ENCODE measurements at places on chromosomes 16 and 17.

DNA sequence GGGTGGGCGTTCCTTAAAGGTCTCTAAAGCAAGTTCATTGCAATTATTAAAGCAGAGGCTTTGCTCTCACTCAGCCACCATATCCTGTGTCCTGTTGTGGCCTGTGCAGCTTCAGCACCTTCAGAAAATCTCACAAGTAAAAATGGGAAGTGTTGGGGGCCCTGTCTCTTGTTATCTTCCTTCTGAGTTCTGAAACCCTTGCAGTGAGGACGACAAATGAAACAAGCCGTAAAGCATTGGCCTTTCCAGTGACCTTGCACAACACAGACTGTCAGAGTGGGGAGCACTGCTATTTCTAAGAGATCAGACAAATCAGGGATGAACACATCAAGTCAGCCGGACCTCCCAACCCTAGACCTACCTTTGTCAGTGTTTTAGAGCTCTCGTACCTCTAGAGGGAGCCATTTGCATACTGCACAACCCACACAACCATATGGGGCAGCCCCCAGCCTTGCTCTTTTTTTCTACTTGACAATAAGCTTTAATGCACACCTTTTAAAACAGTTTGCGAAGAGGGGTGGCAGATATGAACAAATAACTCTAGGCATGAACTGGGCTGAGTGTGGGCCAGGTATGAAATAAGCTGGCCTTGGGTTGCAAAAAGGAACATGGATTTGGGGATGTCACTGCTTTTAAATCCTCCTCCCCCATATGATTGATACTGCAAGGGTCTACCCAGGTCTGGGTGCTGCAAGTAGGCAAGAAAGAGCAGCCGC lies 89.8 kb downstream of the KATNIP start:
- ATAC-seq, result peak; percentile 43

- no peak for ATAC-seq
These were observed 35.0 kb downstream of the BCL7C start for GRCh38 chr16:30858829-30859423.

- no peak for ATAC-seq
These were observed 68.6 kb upstream of the KIFC3 start for GRCh38 chr16:57870753-57871454.

DNA sequence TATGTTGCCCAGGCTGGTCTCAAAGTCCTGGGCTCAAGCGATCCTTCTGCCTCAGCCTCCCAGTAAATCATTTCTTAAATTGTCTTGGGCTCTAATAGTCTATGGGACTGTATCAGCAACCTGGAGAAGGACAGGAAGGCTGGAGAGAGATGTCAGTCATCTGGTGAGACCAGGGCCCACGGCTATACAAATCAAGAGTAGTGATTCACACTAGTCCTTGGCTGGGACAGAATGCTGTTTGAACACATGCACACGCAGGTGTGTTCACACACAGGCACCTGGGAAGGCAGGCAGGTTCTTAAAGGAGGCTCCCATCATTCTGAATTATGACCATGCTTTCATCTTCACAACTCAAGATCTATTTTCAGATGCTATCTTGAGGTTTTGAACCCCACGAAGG lies 14.1 kb downstream of the NQO1 start:
- no peak for ATAC-seq

GRCh38 chr17:81418710-81419318 lies 23.6 kb downstream of the BAHCC1 start:
- ATAC-seq, result no peak

GRCh38 chr17:58353389-58353825 lies 1.4 kb upstream of the SUPT4H1 start:
- no peak for ATAC-seq

GRCh38 chr16:24776501-24777220 lies 47.2 kb downstream of the TNRC6A start:
- peak; percentile 71 for ATAC-seq

DNA sequence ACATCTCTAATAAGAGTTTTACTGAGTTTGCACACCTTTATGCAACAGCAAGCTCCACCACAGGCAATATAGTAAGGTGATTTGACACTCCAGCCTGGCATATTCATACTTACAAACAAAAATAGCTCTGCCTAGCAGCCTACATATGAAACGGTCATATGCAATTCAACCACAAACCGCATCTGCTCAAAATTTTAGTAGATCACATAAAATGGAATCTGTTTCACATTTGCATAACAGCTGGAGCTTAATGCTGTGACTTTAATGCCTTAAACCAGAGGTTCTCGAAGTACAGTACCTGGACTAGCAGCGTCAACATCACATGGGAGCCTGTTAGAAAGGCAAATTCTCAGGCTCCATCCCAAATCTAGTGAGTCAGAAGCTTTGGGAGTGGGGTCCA lies 578.4 kb downstream of the CDH11 start:
- no peak for ATAC-seq

DNA sequence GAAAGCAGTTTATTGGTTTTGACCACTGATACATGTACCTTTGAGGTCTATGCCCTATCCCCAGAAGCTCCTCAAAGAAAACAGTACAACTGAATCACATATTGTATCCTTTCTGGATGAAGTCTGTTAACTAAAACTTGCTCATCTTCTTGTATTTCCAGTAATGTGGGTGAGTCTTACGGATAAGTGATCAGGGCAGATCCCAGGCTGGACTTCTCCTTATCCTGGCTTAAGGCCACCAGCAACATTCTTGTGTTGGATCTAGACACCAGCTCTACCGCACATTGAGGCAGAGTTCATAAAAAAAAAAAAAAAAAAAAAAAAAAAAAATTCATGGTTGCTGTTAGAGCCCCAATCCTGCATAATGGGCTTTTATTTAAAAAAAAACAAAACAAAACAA lies 536.7 kb upstream of the HSBP1 start:
- no peak for ATAC-seq

DNA sequence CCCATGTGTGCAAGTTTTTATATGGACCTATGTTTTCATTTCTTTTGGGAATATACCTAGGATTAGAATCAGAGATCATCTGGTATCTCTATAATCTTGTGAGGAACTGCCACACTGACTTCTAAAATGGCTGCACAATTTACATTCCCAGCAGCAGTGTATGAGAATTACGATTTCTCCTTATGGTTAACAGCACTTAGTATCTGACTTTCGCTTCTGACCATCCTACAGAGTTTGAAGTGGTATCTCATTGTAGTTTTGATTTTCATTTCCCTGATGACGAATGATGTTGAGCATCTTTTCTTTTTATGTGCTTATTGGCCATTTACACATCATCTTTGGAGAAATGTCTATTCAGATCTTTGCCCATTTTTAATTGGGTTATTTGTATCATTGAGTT lies 10.0 kb downstream of the C16orf96 start:
- no peak for ATAC-seq

- no peak for ATAC-seq
These were observed 76.9 kb downstream of the RPA1 start for GRCh38 chr17:1906662-1907101.

- ATAC-seq, result no peak
These were observed 5.0 kb downstream of the MFSD11 start for GRCh38 chr17:76742958-76743357.

DNA sequence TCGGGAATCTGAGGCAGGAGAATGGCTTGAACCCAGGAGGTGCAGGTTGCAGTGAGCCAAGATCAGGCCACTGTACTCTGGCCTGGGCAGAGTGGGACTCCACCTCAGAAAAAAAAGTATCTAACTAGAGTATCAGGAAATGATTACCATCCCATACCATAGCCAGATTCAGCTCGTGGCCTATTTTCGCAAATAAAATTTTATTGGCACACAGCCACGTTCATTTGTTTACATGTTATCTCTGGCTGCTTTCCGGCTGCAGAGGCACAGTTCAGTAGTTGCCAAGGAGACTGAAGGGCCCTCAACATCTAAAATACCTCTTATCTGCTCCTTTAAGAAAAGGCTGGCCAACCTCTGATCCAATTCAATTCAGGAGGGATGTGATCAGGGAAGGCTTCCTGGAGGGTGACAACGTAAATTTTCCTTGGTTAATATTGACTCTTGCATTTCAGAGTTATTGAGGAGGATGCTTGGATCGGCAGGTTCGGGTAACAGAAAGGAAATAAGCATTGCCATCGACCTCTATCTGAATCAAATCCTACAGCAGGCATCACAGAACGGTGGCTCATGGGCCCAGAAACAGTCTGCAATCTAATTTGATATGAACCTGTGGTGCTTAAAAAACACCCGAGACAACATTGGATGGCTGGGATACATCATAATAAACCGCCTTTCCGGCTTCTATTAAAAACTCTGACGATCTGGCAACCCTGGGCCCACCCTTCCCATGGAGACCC lies 73.8 kb downstream of the XYLT1 start:
- ATAC-seq, result peak; percentile 48

DNA sequence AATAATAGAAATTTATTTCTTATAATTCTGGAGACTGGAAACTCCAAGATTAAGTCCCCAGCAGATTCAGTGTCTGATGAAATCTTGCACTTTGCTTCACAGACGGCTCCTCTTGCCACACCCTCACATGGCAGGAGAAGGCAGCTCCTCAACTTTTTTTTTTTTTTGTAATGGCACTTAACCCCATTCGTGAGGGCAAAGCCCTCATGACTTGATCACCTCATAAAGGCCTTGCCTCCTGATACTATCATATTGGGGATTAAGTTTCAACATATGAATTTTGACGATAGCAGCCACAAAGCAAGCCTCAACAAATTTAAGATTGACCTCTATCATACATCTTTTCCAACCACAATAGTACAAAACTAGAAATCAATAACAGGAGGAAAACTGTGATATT lies 42.3 kb upstream of the CDYL2 start:
- no peak for ATAC-seq

DNA sequence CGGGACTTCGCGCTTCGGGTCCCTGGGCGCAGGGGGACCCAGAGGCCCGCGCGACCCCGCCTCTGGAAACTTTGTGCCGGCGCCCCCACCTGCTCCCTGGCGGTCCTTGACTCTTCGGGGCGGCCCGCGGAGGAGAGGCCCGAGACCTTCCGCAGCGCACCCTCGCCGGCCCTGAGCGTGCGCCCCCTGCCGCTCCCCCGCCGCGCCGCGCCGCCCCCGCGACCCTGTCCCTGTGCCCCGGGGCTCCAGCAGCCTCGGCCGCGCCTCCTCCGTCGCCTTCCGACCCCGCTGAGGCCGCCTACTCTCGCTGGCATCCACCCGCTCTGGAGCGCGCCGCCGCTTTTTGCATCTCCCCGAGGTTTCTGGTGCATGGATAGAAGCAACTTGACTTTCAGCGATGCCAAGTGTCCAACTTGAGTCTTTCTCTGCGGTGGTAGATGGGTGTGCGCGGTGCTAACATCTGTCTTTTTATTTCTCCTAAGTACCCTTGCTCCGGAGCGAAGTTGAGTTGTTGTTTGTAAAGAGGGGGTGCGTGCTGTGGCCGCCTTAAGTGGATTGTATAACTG lies 414 bp downstream of the DUSP14 start:
- peak; percentile 40 for ATAC-seq

- no peak for ATAC-seq
These were observed 21.7 kb downstream of the SRCAP start for GRCh38 chr16:30720694-30721093.

DNA sequence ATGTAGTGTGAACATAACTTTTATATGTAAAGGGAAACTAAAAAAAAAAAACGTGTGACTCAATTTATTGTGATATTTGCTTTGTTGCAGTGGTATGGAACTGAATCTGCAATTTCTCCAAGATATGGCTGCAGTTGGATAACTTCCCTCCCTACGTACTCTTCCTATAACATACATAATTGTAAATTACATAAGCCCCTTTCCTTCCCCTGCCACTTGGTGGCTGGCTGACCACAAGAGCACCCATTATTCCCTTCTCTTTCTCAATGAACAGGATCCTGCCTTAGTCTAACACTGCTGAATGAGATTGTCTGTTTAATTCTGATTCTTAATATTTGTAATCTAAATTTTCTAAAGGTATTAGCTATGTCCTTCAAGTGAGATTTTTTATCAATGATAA lies 27.8 kb downstream of the CCL4 start:
- no peak for ATAC-seq

DNA sequence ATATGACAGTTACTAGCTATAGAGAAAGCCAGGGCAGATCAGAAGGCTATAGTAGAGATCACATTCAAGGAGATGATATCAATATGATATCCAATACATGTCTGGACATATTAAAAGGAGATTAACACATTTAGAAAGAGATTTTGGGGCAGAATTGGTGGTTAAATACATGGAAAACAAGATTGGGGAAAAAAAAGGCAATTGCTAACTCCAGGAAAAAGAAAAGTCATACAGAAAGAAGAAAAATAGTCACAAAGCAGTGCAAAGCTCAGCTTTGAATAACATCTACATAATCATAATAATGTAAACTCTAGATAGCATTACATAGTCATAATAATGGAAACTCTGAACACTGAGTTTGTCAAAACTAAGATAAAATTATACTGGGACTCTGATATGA lies 40.6 kb downstream of the MYH11 start:
- no peak for ATAC-seq

GRCh38 chr16:86170720-86171119 lies 271.8 kb downstream of the IRF8 start:
- ATAC-seq, result no peak

- ATAC-seq, result no peak
These were observed 687.2 kb downstream of the WWOX start for GRCh38 chr16:78786635-78787034.

Data from gastroesophageal sphincter (tissue), 4 donors.